ENCODE measurements at places on chromosomes 1 and 21. TPM values are rescaled to one million over a fixed set of nuclear protein-coding genes. Genes with fewer than 3 reads are reported as not detected.
A peak's percentile ranks its signal among the peaks of the same experiment; 100 is the strongest.

GRCh38 chr1:7036386-7036785 lies 251.1 kb downstream of the CAMTA1 start:
- no peak for DNase-seq

DNA sequence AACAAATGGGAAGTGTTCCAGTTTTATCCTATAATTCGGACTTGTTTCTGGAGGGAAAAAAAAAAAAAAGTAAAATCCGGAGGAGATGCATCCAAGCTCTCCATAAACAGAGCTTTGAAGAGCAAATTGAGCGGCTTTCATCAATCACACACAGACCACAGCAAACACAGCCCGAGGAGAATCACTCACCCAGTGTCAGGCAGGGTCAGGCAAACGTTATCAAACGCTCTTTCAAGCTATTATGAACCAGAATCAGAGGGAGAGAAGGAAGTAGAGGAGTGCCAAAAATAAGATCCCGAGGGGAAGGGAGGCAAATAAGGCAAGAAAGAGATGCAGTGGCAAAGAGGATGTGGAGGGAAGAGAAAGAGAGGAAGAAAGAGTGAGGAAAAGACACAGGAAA lies 188.3 kb upstream of the CAMK1G start:
- no peak for DNase-seq

GRCh38 chr1:209769171-209769904 lies 13.5 kb downstream of the TRAF3IP3 start:
- peak; percentile 88 for DNase-seq

GRCh38 chr1:174058624-174059023 lies 36.5 kb upstream of the RC3H1 start:
- DNase-seq, result no peak

- no peak for DNase-seq
Measured at GRCh38 chr1:12609469-12610003, 8.5 kb downstream of the DHRS3 start.

GRCh38 chr1:188825471-188825870 lies 1652.2 kb downstream of the BRINP3 start:
- no peak for DNase-seq

DNA sequence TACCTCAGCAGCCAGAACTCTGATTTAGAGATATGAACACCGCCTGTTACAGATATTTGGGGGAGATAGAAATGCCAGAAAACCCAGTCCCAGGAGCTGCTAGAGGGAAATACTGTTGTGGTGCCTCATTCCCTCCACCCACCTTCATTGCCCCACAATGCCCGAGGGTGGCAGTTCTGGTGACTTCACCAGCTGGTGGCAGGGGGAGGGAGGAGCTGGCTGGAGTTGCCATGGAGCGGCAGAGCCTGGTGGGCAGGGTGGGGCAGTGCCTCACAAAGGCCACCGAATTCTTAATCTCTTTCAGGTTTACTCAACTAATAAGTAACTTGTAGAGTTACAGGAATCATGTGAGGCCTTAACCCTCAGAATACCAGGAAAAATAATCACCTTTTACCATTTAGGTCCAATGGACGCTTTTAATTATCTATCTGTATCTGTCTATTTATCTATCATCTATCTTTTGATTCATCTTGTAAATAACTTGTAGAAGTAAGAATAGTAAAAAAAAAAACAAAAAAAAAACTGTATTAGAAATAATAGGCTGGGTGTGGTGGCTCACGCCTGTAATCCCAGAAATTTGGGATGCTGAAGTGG lies 11.7 kb upstream of the S100A11 start:
- DNase-seq, result no peak

- DNase-seq, result no peak
Measured at GRCh38 chr1:107140703-107141490, at the start of gene NTNG1. Gene NTNG1 (plus strand): TSS chr1:107141039.

The ZC3H11A gene
- 97.8 TPM for total RNA-seq

The TSSK3 gene
- total RNA-seq, result 2.2 TPM

The TP53BP2 gene
- total RNA-seq, result 33.4 TPM

The RNF19B gene
- 20.1 TPM for total RNA-seq
